ENCODE measurements at places on chromosomes 2 and 18.
A peak's percentile ranks its signal among the peaks of the same experiment; 100 is the strongest.

DNA sequence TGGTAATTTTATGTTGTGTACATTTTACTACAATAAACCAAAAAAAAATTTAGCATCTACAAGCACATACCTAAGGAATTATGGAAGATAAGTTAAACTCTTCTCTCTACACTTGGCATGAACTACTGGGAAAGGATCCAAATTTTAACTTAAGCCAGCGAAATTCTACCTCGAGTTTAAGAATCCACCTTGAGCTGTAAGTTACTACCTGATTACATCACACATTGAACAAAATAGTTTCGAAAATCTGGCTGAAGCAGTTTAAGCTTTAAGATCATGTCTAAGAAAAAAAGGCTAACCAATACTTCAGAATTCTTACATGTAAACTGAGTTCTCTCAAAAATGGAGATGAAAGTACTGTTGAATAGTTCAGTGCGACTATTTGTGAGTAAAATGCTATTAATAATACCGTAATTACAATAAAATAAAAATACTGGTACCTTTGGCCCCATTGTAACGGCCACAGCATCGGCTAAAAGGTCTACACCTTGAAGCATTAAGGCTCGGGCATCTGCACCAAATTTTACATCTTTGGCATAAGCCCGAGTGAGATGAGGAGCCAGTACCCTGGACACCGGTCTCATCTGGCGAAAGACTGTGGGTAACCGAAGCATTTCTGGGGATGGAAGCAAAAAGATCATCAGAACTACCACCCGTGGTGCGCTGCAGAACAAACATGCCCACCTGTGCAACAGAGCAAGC lies 1.3 kb downstream of the HSPD1 start:
- ATAC-seq = no peak

- ATAC-seq = no peak
Measured at GRCh38 chr18:32010124-32010721, 8.4 kb upstream of the RNF125 start.

DNA sequence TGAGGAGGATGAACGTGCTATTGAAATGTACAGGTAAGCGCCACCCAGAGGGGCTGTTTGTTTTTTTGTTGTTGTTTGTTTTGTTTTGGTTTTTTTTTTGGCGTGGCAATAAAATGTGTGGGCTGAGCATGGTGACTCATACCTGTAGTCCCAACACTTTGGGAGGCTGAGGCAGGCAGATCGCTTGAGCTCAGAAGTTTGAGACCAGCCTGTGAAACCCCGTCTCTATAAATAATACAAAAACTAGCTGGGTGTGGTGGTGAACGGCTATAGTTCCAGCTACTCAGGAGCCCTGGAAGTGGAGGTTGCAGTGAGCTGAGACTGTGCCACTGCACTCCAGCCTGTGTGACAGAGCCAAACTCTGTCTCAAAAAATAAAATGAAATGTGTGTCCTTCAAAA lies 6.2 kb downstream of the PDCL3 start:
- ATAC-seq = no peak

GRCh38 chr2:125543968-125544514 lies 1111.9 kb upstream of the GYPC start:
- ATAC-seq = no peak

DNA sequence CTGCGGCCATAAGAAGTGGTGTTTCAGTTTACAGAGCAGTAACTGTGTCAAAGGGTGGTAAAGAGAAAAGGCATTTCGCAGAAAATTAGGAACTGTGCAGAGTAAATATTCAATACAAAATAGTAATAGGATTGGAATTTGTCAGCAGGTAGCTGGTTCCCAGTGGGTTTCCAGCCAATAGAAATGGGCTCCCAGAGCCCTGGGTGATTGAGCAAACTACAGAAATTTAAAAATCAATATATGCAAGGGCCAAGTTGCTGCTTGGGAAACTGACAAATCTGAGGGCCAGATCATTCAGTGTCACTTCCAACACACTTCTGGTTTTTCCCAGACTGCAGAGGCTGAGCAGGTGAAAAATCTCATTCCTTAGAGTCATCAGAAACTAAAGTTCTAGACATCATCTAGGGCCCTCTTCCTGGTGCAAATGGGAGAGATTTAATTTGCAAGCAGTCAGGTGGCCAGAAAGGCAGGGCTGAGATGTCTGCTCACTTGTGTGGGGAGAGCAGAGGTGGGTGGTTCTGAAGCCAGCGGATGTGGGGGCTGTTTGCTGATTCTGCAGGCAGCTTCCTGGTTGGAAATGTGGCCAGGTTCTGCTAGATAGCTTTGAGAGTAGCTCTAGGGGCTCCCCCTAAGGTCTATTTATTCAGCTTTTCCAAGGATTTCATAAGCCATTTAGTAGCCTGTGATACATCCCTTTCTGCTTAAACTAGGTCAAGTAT lies 182.4 kb downstream of the NCK2 start:
- ATAC-seq = peak; percentile 53

GRCh38 chr2:42296226-42296625 lies 64.8 kb downstream of the COX7A2L start:
- ATAC-seq = peak; percentile 93

- ATAC-seq = no peak
Measured at GRCh38 chr2:152950126-152950525, 231.7 kb downstream of the ARL6IP6 start.

DNA sequence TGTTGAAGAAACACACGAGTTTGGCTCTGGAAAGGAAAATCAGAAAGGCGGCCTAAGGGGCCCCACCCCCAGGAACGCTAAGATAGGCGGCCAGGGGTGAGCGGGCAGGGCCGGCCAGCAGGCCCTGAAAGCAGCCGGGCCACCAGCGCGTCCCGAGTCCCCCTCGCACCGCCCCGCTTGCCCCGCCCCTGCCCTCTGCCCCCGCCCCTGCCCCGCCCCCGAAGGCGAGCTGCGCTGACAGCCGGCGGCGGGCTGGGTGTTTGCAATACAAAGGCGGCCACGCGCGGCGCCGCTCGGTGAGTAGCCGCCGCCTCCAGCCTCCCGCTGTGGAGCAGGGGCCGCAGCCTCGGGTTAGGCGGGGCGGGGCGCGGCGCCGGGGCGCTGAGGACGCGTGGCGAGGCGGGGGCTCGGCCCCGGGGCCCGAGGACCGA lies at the start of gene LPIN1:
Gene LPIN1 (plus strand): TSS at position 257 of the 431 bp plus-strand sequence. CDS start 18,910 bp downstream, outside the sequence.
- ATAC-seq = peak; percentile 84

DNA sequence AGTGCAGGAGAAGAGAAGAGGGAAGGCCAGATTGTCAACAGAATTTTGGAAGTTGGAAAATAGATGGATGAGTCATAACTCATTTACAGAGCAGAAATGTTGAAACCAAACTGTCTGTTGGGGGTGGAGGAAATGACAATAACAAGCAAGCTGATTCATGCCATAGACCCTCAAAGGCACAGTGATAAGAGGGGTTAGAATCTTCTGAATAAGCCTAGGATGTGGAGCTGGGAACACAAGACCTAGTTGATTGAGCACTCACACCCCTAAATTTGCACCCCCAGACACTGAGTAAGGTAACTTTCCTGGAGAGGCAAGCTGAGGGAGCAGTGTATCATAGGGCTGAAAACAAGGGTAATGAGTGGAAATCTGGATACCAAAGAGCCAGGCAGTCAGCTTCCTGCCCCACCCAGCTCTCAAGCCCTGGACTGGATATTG lies 141.4 kb downstream of the SCG2 start:
- no peak for ATAC-seq

DNA sequence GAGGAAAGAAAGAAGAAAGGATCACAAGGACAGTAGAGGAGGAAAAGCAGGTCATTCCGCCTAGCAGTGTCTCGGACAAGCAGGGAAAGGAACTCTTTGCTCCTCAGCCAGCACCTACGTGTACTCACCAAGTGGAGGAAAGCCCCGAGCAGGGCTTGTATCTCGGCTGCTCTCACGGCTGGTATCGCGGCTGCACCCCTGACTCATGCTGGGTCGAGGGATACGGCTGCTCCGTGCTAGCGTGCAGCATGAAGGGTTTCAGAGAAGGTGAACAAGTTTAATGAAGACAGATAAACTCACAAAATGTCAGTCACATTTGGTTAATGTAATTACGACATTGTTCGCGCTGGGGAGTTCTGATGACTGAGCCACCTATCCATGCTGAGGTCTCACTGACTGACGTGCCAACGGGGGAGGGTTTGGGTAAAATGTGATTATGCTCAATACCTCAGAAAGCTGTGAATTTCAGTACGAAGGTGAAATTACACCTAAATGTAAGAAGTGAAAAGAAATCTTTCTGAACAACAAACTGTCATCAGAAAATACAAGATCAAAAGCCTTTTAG lies 112.1 kb upstream of the RNU4ATAC start:
- no peak for ATAC-seq

- no peak for ATAC-seq
Measured at GRCh38 chr2:109478906-109479493, 134.8 kb downstream of the SEPTIN10 start.

DNA sequence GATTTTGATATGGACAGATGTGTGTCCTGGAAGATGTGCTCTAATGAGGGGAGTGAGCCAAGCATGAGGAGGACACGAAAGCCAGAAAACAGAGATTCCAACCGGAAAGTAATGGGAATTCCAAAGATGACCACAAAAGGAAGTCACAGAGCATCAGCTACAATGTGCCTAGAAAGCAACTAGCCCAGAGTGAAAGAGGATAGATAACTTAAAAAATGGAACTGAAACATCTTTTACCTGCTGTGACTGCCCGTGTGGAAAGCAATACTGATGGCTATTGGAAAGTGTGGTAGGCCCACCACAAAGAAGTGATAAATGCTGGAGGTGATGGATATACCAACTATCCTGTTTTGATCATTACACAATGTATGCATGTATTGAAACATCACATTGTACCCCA lies 21.6 kb downstream of the DNMT3A start:
- peak; percentile 85 for ATAC-seq

- no peak for ATAC-seq
Measured at GRCh38 chr2:26355038-26355995, 8.7 kb upstream of the ADGRF3 start.

GRCh38 chr2:207816546-207816945 lies 46.8 kb upstream of the FZD5 start:
- no peak for ATAC-seq

DNA sequence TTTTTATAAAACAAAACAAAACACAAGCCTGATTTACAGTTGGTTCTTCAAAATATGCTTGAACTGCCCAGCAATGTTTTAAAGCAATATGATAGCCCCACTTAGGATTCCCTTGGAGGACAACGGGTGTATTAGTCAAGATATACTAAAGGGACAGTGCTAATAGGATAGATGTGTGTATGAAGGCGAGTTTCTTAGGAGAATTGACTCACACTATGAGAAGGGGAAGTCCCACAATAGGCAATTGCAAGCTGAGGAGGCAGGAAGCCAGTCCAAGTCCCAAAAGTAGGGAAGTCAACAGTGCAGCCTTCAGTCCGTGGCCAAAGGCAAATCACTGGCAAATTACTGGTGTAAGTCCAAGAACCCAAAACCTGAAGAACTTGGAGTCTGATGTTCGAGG lies 167.9 kb downstream of the CBLN2 start:
- no peak for ATAC-seq

GRCh38 chr2:175342085-175342484 lies 160.6 kb upstream of the ATP5MC3 start:
- no peak for ATAC-seq

- ATAC-seq = peak; percentile 97
Measured at GRCh38 chr2:207662203-207662602, 37.0 kb upstream of the METTL21A start.

GRCh38 chr2:40095000-40095399 lies 315.9 kb upstream of the THUMPD2 start:
- ATAC-seq = no peak

DNA sequence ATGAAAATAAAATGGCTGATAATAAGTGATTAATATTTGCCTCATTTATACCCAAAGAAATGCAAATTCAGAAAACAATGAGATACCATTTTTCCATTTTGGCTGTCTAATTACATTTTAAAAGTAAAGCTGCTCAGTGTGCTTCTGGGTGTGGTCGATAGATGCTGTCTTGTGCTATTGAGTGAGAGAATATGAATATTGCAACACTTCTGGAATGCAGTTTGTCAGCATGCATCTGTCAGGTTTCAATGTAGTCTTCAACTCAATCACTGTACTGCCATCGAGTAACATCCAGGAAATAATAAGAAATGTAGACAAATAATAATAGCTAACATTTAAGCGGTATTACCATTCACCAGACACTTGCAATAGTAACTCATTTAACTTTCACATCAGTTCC lies 3.9 kb downstream of the IL18R1 start:
- ATAC-seq = no peak
